Stimulated activated CD4-positive, alpha-beta T cell treated with anti-CD3 and anti-CD28 coated beads, Interleukin-4, amount 100 ng/mL, for 4 hours (primary cell): ENCODE measurements at places on chromosomes 6 and 20.

GRCh38 chr6:84738996-84739865 is 25.2 kb downstream of the TBX18 start:
- DNase-seq, result no peak

- no peak for DNase-seq
Observed at GRCh38 chr6:147548921-147549475, 40.5 kb downstream of the SAMD5 start.

GRCh38 chr6:106186172-106186571 is 100.0 kb downstream of the PRDM1 start:
- no peak for DNase-seq

- DNase-seq, result no peak
Observed at GRCh38 chr6:25883536-25883935, 9.5 kb upstream of the SLC17A3 start.
